Chondrocyte (in vitro differentiated cells): ENCODE measurements at places on chromosomes 6 and 20. TPM values are rescaled to one million over a fixed set of nuclear protein-coding genes. Genes with fewer than 3 reads are reported as not detected.
A peak's percentile ranks its signal among the peaks of the same experiment; 100 is the strongest.

Gene ZBTB12
- 6.3 to 7.6 TPM (median 6.7 TPM) in 3 replicates for total RNA-seq

GRCh38 chr6:110170081-110170480, 9.4 kb downstream of the WASF1 start:
- H3K4me3 ChIP-seq: no peak overlapping the region
- no peaks in the 10 kb centered on the region for H3K27me3 ChIP-seq
- DNase-seq: no peak
- H3K27ac ChIP-seq: no peak overlapping the region
- H3K4me1 ChIP-seq: no peaks in the 10 kb centered on the region

DNA sequence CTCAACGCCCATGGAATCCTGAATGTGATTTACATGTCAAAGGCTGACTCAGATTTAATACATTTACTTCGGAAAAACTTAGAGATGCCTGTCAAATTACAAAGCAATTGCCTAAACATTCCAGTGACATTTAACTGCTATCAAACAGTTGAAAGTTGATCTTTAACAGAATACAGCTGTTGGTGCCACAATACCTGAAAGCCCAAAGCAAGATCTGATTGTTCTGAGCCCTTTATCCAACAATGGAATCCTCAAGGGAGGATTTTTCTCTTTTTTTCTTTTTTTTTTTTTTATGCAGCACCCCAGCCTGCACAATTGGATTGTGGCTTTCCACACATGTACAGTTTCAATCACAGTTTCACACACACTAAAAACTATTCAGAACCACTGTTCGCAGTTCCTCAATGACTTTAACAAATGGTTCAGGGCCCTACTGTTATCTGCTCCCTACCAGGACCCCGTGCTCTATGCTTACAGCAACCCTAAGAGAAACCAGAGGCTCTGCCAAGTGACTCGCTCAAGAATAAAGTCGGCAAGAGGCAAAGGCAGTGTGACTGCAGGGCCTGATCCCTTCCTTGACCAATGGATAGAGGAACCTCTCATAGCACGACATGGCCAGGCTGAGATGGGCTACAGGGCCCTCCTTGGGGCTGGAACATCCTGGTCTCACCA, 33.3 kb downstream of the EPB41L2 start:
- no peaks in the 10 kb centered on the region for H3K36me3 ChIP-seq
- no peaks in the 10 kb centered on the region for H3K27me3 ChIP-seq
- peaks cover 27% of the 10 kb centered on the region for H3K4me1 ChIP-seq

GRCh38 chr20:21944227-21944626, 238.8 kb downstream of the PAX1 start:
- H3K4me1 ChIP-seq: no peaks in the 10 kb centered on the region
- no peak for DNase-seq
- H3K4me3 ChIP-seq: no peak overlapping the region
- no peaks in the 10 kb centered on the region for H3K36me3 ChIP-seq
- H3K27ac ChIP-seq: no peak overlapping the region
- H3K27me3 ChIP-seq: no peaks in the 10 kb centered on the region

GRCh38 chr6:33888664-33889200, 84.9 kb upstream of the MLN start:
- H3K27ac ChIP-seq: no peak overlapping the region
- peaks cover 18% of the 10 kb centered on the region for H3K4me1 ChIP-seq
- DNase-seq: no peak
- no peaks in the 10 kb centered on the region for H3K36me3 ChIP-seq

- no peaks in the 10 kb centered on the region for H3K27me3 ChIP-seq
- H3K36me3 ChIP-seq: no peaks in the 10 kb centered on the region
- DNase-seq: no peak
- no peaks in the 10 kb centered on the region for H3K4me1 ChIP-seq
- H3K4me3 ChIP-seq: no peak overlapping the region
These were observed 18.1 kb upstream of the SAMHD1 start for GRCh38 chr20:36969478-36970186.

- H3K27me3 ChIP-seq: peaks cover 38% of the 10 kb centered on the region
- no peaks in the 10 kb centered on the region for H3K36me3 ChIP-seq
- peaks cover 6% of the 10 kb centered on the region for H3K4me1 ChIP-seq
- no peak overlapping the region for H3K27ac ChIP-seq
- H3K4me3 ChIP-seq: no peak overlapping the region
These were observed 38.0 kb downstream of the PKHD1 start for GRCh38 chr6:52049252-52050050.

Gene HMGCLL1
- total RNA-seq: 0.17 TPM in 1 of 3 replicates, not detected in the others

DNA sequence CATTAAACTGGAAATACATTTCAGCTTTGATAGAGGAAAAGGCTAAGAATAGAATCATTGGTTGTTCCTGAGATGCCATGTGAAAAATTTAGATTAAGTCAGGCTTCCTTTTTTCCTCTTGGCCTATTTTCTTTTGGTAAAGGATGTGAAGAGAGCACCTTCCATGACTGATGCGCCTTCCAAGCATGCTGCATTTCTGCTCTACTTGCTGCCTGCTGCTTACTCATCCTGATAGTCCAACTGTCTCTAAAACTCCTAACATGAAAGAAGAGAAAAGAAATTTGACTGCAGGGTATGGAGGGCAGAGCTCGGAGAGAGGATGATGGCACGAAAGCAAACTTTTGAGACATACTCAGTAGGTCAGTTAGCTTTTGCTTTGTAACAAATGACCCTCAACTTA, 28.8 kb downstream of the SNAP25 start:
- H3K4me1 ChIP-seq: no peaks in the 10 kb centered on the region
- no peaks in the 10 kb centered on the region for H3K36me3 ChIP-seq
- no peak overlapping the region for H3K27ac ChIP-seq
- no peak overlapping the region for H3K4me3 ChIP-seq
- DNase-seq: no peak
- peaks cover 3% of the 10 kb centered on the region for H3K27me3 ChIP-seq

DNA sequence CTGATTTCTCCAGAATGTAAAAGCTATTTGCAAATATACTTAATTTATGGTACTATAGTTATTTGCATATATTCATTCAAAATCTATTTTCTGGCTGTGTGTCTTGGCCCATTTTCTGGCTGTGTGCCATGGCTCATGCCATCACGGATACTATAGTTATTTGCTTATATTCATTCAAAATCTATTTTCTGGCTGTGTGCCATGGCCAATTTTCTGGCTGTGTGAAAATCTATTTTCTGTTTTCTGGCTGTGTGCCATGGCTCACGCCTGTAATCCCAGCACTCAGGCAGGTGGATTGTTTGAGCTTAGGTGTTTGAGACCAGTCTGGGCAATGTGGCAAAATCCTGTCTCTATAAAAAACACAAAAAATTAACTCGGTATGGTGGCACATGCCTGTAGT, 28.9 kb upstream of the RIPK1 start:
- no peaks in the 10 kb centered on the region for H3K36me3 ChIP-seq
- no peak for DNase-seq
- no peak overlapping the region for H3K27ac ChIP-seq
- H3K4me1 ChIP-seq: no peaks in the 10 kb centered on the region
- H3K4me3 ChIP-seq: no peak overlapping the region
- H3K27me3 ChIP-seq: no peaks in the 10 kb centered on the region

- peaks cover 15% of the 10 kb centered on the region for H3K4me1 ChIP-seq
- H3K36me3 ChIP-seq: no peaks in the 10 kb centered on the region
- no peak for DNase-seq
- H3K27me3 ChIP-seq: no peaks in the 10 kb centered on the region
These were observed 222.2 kb downstream of the OGFRL1 start for GRCh38 chr6:71510856-71511255.

Gene PKHD1
- not detected in 3 replicates for total RNA-seq

GRCh38 chr6:140871911-140872310, 1260.8 kb upstream of the GJE1 start:
- H3K4me1 ChIP-seq: no peaks in the 10 kb centered on the region
- H3K27ac ChIP-seq: no peak overlapping the region
- no peaks in the 10 kb centered on the region for H3K27me3 ChIP-seq
- H3K4me3 ChIP-seq: no peak overlapping the region
- DNase-seq: no peak

- H3K27ac ChIP-seq: no peak overlapping the region
- H3K4me3 ChIP-seq: no peak overlapping the region
- H3K4me1 ChIP-seq: peaks cover 6% of the 10 kb centered on the region
- no peak for DNase-seq
These were observed 249.1 kb downstream of the LY86 start for GRCh38 chr6:6837541-6838080.

GRCh38 chr6:148934539-148934938, 187.7 kb downstream of the UST start:
- no peak for DNase-seq
- peak overlapping the region; percentile 95 for H3K27ac ChIP-seq
- H3K4me1 ChIP-seq: peaks cover 39% of the 10 kb centered on the region

GRCh38 chr6:86511962-86512361, 425.4 kb upstream of the HTR1E start:
- no peaks in the 10 kb centered on the region for H3K36me3 ChIP-seq
- no peaks in the 10 kb centered on the region for H3K27me3 ChIP-seq
- no peak for DNase-seq
- no peak overlapping the region for H3K27ac ChIP-seq

Gene ASIP
- total RNA-seq: not detected in 3 replicates

Gene PPP1R3G
- total RNA-seq: 0.56 to 2.6 TPM (median 2.2 TPM) in 3 replicates

Gene DACT2
- 1.4 to 4.6 TPM (median 4.5 TPM) in 3 replicates for total RNA-seq

DNA sequence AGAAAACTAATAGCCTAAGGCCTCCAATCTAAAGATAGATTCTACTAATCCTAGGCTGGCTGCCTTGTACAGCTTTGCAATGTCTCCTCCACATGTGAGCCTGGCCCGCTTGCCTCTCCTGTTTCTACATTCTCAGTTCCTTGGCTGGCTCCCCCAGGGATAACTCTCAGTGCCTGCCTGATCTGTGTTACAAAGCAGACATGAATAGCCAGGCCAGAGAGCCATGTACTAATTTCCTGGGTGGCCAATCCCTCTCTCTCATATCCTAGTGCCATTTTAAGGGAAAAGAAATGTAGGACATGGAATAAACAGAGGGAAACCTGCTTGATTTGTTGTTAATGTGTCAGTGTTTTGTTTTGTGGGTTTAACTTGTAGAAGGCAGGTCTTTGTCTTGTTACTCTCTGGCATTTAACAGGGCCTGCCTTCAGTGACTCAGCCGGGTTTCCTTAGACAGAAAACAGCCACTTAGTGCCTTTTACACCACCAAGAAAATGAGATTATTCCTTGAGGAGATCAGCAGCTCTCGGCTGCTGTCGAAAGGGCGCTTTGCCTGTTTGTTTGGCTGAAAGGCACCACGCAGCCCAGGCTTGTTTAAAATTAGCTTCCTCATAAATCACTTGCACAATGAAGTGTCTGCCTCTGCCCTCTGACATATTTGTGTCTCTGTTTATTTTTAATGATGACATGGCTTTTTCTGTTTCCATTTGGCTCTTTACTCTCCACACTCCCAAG, 702.7 kb downstream of the MAFB start:
- H3K4me1 ChIP-seq: peaks cover 12% of the 10 kb centered on the region
- peak overlapping the region; percentile 75 for H3K27ac ChIP-seq
- H3K4me3 ChIP-seq: no peak overlapping the region

DNA sequence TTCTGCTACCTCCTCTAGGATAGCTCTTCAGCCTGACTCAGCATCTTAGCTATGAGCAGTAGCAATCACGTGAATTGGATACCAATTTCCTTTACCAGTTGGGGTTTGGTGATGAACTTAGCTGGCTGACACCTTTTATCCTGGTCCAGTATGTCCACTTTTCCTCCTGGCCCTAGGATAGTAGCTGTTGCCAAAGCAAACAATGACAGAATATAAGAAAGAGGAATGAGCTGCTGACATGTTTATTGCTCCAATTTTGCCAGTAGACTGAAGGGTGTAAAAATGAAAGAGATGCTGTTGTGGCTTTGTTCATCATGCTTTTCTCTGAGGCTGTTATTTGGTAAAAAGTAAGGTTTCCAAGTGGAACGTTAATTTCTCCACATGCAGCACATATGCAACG, 168.3 kb upstream of the JAG1 start:
- H3K27ac ChIP-seq: no peak overlapping the region
- peaks cover 10% of the 10 kb centered on the region for H3K36me3 ChIP-seq
- DNase-seq: no peak
- peaks cover 13% of the 10 kb centered on the region for H3K4me1 ChIP-seq

DNA sequence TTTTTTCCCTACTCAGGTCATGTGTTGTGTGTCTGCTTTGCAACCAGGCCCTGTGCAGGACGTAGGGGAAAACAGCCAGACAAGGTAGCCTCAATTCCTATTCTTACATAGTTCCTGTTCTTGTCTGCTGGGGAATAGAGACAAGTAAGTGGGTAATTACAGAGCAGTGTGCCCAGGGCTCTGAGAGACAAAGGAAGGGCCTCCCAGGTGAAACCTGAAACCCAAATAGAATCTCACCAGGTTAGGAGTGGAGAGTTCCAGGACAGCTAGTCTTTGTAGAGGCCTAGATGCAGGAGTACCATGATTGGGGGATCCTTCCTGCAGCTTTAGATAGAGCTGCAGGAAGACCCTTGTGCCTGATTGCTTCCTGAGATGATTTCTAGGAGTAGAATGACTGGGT, 48.4 kb downstream of the DHX35 start:
- H3K27me3 ChIP-seq: no peaks in the 10 kb centered on the region
- H3K36me3 ChIP-seq: peaks cover 40% of the 10 kb centered on the region
- no peak overlapping the region for H3K4me3 ChIP-seq
- H3K27ac ChIP-seq: no peak overlapping the region

- no peak overlapping the region for H3K4me3 ChIP-seq
- peaks cover 8% of the 10 kb centered on the region for H3K36me3 ChIP-seq
- peaks cover 31% of the 10 kb centered on the region for H3K4me1 ChIP-seq
- H3K27me3 ChIP-seq: no peaks in the 10 kb centered on the region
- DNase-seq: no peak
These were observed 7.8 kb upstream of the BTN3A1 start for GRCh38 chr6:26394289-26394688.

- H3K27ac ChIP-seq: no peak overlapping the region
- H3K4me1 ChIP-seq: peaks cover 3% of the 10 kb centered on the region
- no peak overlapping the region for H3K4me3 ChIP-seq
- H3K27me3 ChIP-seq: no peaks in the 10 kb centered on the region
These were observed 306.6 kb downstream of the FARS2 start for GRCh38 chr6:5567890-5568289.

DNA sequence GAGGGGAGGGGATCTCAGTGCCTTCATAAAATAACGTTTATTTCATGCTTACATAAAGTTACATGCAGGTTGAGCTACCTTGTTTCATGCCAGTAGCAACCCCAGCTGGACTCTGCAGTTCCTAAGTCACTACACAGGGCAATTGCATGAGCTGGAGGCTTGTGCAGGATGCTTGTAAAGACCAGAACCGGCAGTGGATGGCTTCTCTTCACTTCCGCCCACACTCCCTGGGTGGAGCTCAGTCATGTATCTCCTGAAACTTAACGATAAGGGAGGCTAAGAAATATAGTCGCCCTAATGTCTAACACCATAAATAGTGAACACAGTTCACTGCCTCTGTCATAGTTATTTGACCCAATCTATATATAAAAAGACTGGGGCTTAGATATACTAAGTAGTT, 99.4 kb upstream of the RAB32 start:
- H3K4me1 ChIP-seq: no peaks in the 10 kb centered on the region
- no peak overlapping the region for H3K4me3 ChIP-seq
- H3K27ac ChIP-seq: no peak overlapping the region
- DNase-seq: no peak

GRCh38 chr6:85594197-85594930, 706 bp upstream of the SNX14 start:
- peaks cover 2% of the 10 kb centered on the region for H3K36me3 ChIP-seq
- peak overlapping the region; percentile 99 for H3K27ac ChIP-seq
- peak overlapping the region; percentile 85 for H3K4me3 ChIP-seq
- DNase-seq: no peak

Gene EEF1A2
- 0.34 to 6.5 TPM (median 5.5 TPM) in 3 replicates for total RNA-seq

Gene ZBTB46
- 5.9 to 8.3 TPM (median 6.0 TPM) in 3 replicates for total RNA-seq

GRCh38 chr6:107602321-107603005, 112.5 kb downstream of the SOBP start:
- H3K36me3 ChIP-seq: no peaks in the 10 kb centered on the region
- no peak overlapping the region for H3K27ac ChIP-seq
- no peak for DNase-seq
- no peaks in the 10 kb centered on the region for H3K27me3 ChIP-seq
